ENCODE measurements at places on chromosomes 6 and 20. TPM values are rescaled to one million over a fixed set of nuclear protein-coding genes. Genes with fewer than 3 reads are reported as not detected.

Gene DNMT3B
- 3.5 TPM for total RNA-seq

Gene GDAP1L1
- not detected for total RNA-seq

Gene GFOD1
- total RNA-seq = 5.4 TPM

Gene NRN1
- 0.86 TPM for total RNA-seq

Gene PLCB1
- 0.18 TPM for total RNA-seq

Gene CENPB
- total RNA-seq = 85.2 TPM

Gene PBX2
- total RNA-seq = 84.4 TPM

Gene JARID2
- total RNA-seq = 32.0 TPM

Gene GLO1
- 119 TPM for total RNA-seq

Gene LZTS3
- total RNA-seq = 0.45 TPM

Gene OLIG3
- total RNA-seq = not detected

Gene ERVFRD-1
- 0.07 TPM for total RNA-seq

Gene MLN
- not detected for total RNA-seq

Gene TGM2
- total RNA-seq = 0.11 TPM

Gene CLPSL2
- not detected for total RNA-seq

Gene LGSN
- not detected for total RNA-seq

Gene COL20A1
- not detected for total RNA-seq

Gene ANGPT4
- not detected for total RNA-seq

Gene DDRGK1
- total RNA-seq = 51.5 TPM

Gene BHLHE23
- not detected for total RNA-seq

Gene CLVS2
- total RNA-seq = not detected

Gene ARG1
- total RNA-seq = not detected

Gene PTCHD4
- not detected for total RNA-seq

Gene TFAP2A
- 0.07 TPM for total RNA-seq

Gene MROH8
- total RNA-seq = 1.6 TPM

Gene PRIM2
- total RNA-seq = 37.3 TPM

Gene HEBP2
- 27.2 TPM for total RNA-seq

Gene TGM3
- total RNA-seq = not detected

Gene LYRM4
- total RNA-seq = 30.3 TPM

Gene SLC4A11
- 1.1 TPM for total RNA-seq

Gene PRR3
- total RNA-seq = 24.6 TPM

Gene LAMA2
- 1.4 TPM for total RNA-seq

Gene UNC5CL
- total RNA-seq = 1.2 TPM

Gene SCUBE3
- total RNA-seq = not detected

Gene ZSCAN16
- 5.4 TPM for total RNA-seq

Gene BMP5
- total RNA-seq = not detected

Gene ESF1
- 15.8 TPM for total RNA-seq

Gene PROKR2
- total RNA-seq = not detected

Gene FRMD1
- total RNA-seq = not detected

Gene LY86
- 4.6 TPM for total RNA-seq

Gene TCP11
- not detected for total RNA-seq

Gene CPXM1
- 0.39 TPM for total RNA-seq

Gene SMLR1
- total RNA-seq = not detected

Gene LY6G5B
- total RNA-seq = 27.9 TPM

Gene ZBP1
- total RNA-seq = 10.5 TPM

Gene KIF6
- total RNA-seq = 0.32 TPM

Gene ZKSCAN3
- total RNA-seq = 5.2 TPM

Gene CYP24A1
- not detected for total RNA-seq

Gene TAAR9
- total RNA-seq = not detected

Gene TMEM200A
- total RNA-seq = 2.6 TPM

Gene VSX1
- not detected for total RNA-seq

Gene UBE2J1
- 33.6 TPM for total RNA-seq

Gene SUPT3H
- total RNA-seq = 9.5 TPM

Gene PCK1
- not detected for total RNA-seq

Gene MOCS3
- total RNA-seq = 4.7 TPM
